ENCODE measurements at places on chromosomes 13 and 19. TPM values are rescaled to one million over a fixed set of nuclear protein-coding genes. Genes with fewer than 3 reads are reported as not detected.
A peak's percentile ranks its signal among the peaks of the same experiment; 100 is the strongest.

DNA sequence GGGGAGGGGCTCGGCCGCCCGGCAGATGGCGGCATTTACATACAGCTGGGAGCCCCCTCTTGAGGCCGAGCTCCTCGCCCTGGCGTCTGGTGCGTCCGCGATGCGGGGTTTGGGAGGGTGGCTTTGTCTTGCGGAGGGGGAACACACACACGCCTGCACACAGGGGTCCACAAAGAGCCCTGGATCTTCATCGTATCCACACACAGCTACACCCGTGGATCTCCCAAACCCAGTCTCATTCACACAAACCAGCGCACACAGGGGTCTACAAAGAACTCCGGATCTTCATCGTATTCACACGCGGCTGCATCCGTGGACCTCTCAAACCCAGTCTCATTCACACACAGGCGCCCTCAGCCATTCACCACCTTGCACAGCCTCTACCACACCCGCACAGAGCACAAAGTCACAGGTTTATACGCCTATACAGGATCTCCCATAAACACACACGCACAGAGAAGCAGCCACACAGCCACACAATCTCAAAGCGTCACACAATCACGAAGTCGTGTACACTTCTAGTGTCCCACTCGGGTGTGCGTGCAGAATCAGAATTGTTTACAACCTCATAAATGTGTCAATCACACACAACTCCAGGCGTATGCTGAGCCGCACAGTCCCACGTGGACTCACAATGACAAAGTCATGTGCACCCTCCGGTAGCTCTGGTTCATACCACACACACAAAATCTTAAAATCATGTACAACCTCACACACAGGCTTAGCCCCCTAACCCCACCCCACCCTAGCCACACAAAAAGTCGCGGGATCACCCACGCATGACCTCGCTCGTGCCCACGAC lies 550 bp upstream of the DLL3 start:
- peak; percentile 82 for DNase-seq

- DNase-seq = no peak
Observed at GRCh38 chr13:36294096-36294495, 3.5 kb downstream of the CCDC169 start.

DNA sequence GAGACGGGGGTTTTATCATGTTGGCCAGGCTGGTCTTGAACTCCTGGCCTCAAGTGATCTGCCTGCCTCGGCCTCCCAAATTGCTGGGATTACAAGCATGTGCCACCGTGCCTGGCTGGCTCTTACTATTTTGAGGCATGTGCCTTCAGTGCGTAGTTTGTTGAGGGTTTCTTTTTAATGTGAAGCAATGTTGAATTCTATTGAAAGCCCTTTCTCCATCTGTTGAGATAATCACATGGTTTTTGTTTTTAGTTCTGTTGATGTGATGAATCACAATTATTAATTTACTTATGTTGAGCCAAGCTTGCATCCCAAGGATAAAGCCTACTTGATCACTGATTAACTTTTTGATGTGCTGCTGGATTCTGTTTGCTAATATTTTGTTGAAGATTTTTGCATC lies 290.9 kb downstream of the KCNRG start:
- DNase-seq = no peak

DNA sequence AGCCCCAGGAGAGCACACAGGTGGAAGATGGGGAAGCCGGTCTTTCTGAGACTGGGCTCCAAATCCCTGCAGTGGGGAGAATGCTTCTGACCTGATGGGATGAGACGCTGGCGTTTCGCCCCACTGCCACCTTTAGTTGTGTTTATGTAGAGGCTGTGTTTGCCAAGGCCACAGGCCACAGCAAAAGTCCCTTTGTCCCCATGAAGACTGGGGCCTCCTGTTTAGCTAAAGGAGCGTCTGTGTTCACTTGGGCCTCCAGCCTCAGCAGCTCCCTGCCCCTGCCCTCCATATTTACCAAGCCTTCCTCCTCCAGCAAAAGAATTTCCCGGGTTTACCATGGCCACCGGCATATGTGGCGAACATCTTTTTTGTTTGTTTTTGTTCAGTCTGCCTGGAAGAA lies 10.4 kb upstream of the KLK14 start:
- DNase-seq = no peak

Gene LCP1
- 157 TPM for total RNA-seq

DNA sequence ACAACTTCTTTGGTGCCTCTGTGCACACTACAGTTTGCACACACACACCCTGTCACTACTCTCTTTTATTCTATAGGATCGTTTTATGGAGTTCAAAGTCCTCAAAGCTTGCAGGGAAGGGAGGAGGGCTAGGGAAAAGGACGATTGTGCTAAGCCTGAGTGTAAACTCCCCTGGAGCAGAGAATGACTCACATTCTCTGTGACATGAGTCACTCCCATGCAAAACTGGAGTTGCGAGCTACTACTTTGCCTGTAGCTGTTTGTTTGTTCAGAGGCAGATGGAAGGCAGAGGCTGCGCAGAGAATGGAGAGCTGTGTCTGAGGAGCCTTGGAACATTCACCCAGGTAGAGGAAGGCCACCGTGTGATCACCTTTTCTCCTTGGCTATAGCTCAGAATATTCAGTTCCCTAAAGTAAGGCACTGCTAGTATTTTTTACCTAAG lies 80.5 kb upstream of the MBNL2 start:
- DNase-seq = no peak

DNA sequence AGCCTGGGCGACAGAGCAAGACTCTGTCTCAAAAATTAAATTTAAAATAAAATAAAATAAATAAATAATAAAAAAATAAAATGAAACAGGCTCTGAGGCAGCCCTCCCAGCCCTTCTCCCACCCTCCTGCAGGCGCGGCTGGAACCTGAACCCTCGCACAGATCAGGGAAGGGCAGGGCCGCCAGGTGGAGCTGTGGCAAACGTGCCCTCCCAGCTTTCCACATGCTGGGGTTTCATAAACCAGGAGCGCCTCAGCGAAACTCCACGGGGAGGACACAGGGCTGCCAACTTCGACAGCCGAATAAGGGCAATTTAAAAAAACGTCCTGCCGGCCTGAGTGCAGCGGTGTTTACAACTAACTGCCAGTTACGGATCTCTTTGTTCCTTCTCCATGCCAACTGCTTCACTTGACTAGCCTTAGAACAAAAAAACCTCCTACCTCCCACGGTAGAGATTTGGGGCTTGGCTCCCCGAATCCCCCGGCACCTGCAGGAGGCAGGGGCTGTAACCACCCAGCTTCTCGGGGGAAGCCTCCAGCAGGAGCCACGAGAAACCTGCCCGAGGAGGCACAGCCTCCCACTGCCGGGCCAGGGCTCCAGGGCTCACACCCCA lies 15.9 kb downstream of the ZNF787 start:
- DNase-seq = no peak

GRCh38 chr13:50650592-50651504 lies 192.6 kb downstream of the DLEU7 start:
- no peak for DNase-seq

DNA sequence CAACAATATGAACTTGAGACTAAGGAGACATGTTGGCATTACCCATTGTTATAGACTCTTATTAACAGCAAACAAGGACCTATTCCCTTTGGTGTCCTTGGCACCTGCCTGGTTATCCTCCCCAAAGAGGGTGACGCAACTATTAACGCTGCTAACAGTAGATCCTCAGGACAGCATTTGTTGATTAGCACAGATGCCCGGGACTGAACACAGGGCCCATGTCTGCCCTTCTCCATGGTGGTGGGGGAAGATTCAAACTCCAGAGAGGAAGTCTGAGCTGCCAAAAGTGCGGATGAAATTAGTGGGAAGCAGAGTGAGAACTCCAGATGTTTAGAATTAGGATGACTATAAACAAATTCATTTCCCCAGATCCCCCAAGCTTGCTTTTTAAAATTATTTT lies 101.2 kb upstream of the RAP2A start:
- no peak for DNase-seq

DNA sequence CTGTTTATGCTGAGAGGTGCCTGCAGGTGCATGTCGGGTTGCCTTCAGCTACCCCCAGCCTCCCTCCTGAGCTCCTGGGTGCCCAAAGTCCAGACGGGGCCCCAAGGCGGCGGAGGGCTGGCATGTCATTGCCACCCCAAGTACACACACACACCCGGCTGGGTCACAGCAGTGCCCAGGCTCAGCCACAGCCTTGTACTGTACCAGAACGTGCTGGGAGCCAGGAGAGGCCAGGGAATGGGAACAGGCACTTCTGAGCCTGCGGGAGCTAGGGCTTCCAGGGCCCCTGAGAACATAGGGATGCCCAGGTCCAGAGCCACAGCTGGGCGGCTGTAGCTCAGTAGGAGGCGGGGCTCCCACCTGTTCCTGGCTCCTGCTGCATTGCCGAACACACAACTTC lies 51.0 kb upstream of the MAB21L1 start:
- no peak for DNase-seq

Measured in type B pancreatic cell (in vitro differentiated cells).